ENCODE measurements at places on chromosomes 13 and 19.

DNA sequence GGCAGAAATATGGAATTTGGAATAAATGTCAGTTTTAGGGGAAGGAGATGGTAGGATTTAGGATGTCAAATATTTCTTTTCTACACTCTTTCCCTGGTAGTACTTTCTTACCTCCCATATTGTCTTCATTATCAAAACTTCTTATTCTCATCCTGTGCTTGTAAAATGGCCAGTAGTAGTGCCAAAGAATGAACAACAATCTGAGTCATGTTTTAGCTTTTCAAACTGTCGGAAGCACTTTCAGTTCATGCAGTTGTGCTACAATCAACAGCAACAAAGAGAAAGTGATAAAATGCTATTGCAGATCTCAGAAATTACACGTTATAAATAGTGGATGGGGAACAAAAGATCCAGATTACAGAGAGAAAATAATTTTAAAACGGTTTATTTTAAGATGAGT is 193.7 kb upstream of the RXFP2 start:
- DNase-seq, result no peak

- DNase-seq, result no peak
Measured at GRCh38 chr13:24226762-24227161, 66.2 kb downstream of the SPATA13 start.

DNA sequence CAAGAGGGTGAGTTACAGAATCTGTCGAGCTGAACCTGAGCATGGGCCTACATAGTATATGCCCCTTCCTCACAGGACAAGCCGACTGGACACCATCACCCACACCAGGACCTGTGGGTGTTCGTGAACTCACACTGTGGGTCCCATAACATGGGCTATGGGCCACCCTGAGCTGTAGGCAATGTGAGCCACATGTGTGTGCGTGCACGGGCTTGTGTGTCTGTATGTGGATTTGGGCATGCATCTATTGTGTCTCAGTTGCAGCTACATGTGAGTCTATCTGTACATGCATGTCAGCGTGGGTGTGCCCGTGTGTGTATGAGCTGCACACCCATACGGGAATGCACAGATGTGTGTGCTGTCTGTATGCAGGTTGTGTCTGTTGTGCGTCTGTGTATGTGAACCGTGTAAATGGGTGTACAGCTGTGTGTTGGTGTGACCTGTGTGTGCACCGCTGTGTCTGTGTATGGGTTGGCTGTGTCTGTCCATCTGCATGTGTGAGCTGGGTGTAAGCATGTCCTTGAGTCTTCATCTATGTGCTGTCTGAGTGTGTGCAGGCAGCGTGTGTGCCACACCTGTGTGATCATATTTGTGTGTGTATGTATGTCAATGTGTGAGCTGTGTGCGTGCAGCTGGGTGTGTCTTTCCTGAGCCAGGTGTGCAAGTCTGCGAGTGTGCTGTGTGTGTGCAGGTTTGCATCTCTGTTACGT is 1.7 kb downstream of the NOTCH3 start:
- DNase-seq, result no peak

DNA sequence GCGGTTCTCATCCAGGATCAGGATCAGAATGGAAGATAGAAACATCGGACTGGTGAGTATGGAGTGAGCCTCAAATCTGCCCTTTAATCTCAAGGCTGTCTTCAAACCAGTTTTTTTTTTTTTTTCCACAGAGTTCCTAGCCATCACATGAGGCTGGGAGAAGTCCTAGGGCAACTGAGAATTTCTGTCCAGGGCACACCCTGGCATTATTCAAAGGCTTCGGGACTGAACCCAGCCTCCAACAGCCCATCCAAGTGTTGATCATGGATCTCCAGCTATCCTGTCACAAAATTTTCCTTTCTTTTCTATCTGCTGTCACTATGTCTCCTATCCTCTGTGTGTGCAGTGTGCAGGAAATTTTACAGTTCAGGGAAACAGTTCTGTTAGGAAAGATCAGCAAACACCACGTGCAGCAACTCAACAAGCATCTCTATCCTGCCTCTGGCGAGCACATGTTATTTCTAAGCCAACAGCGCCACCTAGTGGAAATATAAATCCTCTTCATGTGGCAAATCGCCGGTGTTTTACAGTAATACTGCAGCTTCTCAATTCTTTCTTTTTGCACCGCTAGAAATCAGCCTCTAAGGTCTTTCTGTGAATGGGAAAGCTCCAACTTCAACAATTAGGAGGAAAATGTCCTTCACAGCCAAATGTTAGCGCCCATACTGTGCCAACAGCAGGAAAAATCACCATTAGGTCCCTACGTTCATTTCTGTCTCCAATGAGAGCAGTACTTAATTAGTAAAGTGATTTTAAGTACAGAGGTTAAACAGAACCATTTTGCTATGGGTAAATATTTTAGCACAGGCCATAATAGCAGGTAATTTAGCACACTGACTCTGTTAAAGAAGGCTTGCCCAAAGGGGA is 21.4 kb upstream of the ZNF181 start:
- DNase-seq, result peak; percentile 80

GRCh38 chr13:84121456-84121855 is 239.2 kb upstream of the SLITRK1 start:
- DNase-seq, result no peak

- DNase-seq, result no peak
Measured at GRCh38 chr19:42290523-42291434, 11.2 kb upstream of the PRR19 start.

DNA sequence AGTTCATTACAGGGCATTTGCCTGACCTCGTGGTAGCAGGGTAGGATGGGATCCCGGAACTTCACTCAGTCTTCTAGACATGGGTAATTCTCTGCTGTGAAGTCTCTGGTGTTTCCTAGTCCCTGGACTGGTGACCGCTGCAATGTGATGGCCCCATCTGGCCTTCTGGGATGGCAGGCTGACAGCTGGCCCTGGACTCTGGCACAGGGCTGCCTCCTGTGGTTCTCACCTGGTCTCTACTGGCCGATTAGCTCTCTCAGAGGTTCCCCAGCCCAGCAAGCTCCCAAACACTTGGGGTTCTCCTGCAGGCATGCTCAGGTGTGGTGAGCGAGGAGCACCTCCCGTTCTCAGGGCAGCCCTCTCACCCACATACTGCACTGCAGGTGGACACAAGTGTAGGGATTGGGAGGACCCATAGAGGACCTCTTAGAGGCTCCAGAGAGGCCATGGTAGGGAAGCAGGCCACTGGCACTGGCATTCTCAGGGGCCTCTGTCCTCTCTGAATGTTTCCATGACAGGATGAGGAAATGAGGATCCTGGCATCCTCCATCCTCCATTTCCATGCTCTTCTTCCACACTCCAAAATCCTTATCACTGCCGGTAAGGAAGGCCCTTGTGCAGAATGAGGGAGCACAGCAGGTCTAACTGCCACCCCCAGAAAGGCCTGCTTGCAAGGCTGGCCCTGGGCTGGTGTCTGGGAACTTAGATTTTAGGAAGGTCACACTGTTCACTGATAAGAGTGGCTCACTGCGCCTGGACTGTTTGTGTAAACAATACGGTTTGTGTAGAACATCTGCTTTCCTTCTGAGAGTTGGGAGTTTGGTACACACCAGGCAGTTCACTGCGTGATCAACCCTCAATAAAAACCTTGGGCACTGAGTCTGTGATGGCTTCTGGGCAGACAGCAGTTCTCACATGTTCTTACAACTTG is 31.5 kb upstream of the FARP1 start:
- DNase-seq, result no peak

- DNase-seq, result no peak
Measured at GRCh38 chr13:30329009-30329585, 21.7 kb upstream of the KATNAL1 start.

DNA sequence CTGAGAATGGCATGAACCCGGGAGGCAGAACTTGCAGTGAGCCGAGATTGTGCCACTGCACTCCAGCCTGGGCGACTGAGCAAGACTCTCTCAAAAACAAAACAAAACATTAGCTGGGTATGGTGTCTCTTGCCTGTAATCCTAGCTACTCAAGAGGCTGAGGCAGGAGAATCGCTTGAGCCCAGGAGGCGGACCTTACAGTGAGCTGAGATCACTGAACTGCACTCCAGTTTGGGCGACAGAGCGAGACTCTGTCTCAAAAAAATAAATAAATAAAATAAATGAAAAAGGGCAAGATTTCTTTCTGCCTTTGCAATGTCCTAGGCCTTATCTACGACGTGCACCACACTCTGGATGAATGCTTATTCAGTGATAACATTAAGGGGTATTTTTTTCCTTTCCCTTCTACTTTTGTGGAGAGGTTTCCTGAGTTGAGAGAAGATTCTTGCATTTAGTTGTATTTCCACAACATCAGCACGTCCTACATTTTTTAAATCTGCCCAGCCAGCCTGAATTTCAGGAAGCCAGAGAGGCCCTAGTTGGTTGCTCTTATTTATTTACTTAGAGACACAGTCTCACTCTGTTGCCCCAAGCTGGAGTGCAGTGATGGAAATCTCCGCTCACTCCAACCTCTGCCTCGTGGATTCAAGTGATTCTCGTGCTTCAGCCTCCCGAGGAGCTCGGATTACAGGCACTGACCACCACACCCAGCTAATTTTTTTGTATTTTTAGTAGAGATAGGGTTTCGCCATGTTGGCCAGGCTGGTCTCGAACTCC is 26.1 kb upstream of the OR1M1 start:
- no peak for DNase-seq

GRCh38 chr13:33717775-33718174 is 100.2 kb upstream of the RFC3 start:
- DNase-seq, result no peak

GRCh38 chr19:12785431-12786031 is 5.8 kb upstream of the JUNB start:
- DNase-seq, result no peak

DNA sequence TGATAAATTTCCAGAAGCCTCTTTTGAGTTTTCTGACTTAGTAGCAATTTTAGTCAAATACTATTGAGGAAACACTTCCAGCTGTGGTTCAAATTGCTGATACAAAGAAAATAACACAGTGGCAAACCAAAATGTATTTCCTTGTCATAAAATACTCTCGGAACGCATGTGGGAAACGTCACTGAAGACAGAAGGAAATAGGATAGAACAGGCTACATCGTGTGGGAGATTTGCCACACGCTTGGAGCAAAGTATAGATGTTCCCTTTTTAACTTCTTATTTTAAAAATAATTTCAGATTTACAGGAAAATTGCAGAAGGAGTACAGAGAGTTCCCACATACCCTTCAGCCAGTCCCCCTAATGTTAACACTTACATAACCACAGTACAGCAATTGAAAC is 88.8 kb downstream of the ING1 start:
- no peak for DNase-seq

DNA sequence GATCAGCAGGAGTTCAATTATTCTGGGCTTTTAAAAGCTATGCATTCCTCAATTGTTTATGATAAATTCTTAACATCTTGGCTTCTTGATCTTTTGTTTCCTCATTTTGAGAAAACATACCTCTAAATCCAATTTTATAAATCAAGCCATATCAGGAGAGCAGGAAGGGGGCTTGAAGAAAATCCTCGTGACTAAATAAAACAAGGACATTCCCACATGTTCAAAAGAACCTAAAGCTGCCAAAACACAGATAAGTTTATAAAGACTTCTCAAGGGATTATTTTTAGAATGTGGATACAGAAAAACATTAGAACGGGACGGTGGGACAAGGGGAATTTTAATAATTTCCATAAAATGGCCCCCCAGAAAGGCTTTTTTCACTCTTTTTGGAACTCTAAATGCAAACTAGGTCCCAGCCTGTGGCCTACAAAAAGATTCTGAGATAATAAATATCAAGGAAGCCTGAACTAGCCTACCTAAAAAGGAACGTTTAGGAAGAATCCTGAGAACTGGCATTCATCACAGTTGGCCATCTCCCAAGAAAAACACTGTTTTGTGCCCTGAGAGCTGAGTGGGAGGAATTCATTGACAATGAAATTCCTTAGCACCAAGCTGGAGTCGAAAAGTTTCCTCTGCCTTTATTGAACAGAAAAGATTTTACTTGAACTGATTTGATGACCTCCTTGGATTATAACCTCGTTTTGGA is 30.1 kb downstream of the ZAR1L start:
- no peak for DNase-seq

DNA sequence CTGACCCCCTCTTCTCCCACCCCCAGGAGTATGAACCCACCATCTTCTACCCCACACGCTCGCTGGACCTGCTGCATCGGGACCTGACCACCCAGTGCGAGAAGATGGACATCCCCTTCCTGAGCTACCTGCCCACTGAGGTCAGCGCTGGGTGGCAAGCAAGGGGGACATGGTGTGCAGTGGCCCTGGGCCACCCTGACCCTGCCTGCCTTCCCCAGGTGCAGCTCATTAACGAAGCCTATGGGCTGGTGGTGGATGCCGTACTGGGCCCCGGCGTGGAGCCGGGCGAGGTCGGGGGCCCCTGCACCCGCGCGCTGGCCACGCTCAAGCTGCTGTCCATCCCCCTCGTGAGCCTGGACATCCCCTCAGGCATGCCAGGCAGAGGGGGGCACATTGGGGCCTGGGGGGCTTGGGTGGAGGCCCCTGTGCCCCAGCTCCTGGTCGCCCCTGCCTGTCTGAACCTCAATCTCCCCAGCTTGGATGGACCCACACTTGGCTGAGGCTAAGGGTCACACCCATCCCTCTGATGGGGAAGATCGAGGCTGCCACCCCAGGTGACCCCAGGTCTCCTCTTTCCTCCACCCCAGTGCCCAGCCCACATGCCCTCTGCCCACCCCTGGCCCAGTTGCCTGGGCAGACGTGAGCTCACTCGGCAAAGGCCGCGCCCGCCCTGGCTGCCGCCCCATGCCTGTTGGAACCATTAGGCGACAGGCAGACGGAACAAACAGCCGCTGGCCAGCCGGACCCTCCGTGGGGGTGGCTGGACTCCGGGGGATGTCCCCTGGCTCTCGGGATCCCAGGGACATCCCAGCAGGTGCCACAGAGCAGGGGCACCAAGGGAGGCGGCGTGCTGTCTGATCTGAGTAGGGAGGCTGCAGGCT is 2.5 kb upstream of the CILP2 start:
- DNase-seq, result no peak

GRCh38 chr13:38262211-38262610 is 87.4 kb upstream of the UFM1 start:
- no peak for DNase-seq

GRCh38 chr19:45137179-45137761 is 23.5 kb downstream of the NKPD1 start:
- DNase-seq, result no peak

- DNase-seq, result no peak
Measured at GRCh38 chr13:46572752-46573431, 19.9 kb downstream of the LRCH1 start.

DNA sequence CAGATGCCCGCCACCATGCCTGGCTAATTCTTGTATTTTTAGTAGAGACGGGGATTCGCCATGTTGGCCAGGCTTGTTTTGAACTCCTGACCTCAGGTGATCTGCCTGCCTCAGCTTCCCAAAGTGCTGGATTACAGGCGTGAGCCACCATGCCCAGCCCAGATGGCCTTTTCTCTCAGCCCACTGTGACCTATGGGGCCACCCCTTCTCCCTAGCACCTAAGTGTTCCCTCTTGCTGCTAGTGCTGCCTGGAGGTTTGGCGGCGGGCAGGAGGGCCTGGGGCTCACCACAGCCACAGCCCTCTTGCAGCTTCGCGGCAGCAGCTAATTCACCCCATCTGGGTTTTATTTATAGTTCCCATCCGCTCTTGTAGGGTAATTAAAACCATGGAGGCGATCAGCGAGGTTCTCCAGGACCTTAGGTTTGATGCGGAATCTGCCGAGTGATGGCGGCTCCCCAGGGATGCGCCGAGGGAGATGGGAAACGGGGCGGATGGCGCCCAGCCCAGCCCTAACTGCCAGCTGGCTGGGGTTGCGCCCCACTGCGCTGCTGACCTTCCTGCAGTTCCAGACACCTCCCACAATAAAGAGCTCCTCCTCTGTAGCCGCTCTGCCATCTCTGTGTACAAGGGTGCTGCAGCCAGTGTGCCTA is 3.3 kb downstream of the REX1BD start:
- no peak for DNase-seq

- DNase-seq, result no peak
Measured at GRCh38 chr13:20144141-20144850, 16.6 kb downstream of the GJA3 start.

GRCh38 chr19:14439014-14439413 is 5.9 kb downstream of the PKN1 start:
- no peak for DNase-seq
